ENCODE measurements at places on chromosomes 7 and 10.

DNA sequence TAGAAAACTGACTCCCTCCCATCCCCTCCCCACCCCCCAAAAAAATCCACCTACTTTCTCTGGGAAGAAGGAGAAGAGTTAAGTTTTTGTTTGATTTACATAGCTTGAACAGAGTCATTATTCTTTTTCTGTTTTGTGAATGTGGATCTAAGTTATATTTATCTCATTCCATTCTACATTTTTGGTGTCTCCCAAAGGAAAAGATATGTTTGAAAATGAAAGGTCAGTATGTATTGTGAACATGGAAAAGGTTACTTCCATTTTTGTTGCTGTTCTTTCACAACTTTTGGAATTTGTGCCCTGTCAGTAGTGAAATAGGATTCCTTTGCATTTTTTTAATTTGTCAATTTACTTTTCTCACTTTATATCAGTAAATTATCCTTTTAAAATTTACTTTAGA, 547.9 kb downstream of the SUGCT start:
- DNase-seq = no peak

DNA sequence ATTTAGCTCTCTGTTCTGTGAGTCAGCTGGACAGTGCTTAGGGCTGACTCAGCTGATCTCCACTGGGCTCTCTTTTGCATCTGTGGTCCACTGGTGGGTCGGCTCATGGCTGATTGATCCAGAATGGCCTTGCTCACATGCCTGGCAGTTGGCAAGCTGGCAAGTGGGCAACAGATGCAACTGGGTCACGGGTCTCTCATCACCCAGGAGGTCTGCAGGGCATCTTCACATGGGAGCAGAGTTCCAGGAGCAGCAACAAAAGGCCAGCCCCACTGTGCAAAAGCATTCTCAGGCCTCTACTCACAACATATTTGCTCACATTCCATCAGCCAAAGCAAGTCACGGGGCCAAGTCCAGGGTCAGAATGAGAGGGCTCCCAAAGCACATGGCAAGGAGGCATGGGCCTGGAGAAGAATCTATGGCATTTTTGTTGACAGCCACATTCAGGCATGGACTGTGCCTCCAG, 98.8 kb downstream of the OAT start:
- peak; percentile 43 for DNase-seq

GRCh38 chr7:95955748-95956147, 183.4 kb downstream of the DYNC1I1 start:
- DNase-seq = no peak

- DNase-seq = no peak
Observed at GRCh38 chr10:26331371-26331770, 106.8 kb upstream of the APBB1IP start.

DNA sequence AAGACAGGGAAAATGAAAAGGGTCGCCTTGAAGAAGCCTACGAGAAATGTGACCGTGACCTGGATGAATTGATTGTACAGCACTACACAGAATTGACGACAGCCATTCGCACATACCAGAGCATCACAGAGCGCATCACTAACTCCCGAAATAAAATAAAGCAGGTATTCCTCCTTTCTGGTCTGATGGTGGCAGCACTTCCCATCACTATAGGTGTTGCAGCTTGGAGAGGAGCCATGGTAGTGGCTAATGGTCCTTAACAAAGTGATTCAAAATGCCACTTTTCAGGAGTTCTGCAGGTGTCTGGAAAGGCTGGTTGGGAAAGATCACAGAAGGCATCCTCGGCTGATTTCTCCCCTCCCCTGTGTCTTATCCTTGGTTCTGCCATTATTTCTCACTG, 22.1 kb downstream of the EXOC4 start:
- DNase-seq = no peak

- no peak for DNase-seq
Observed at GRCh38 chr7:30965883-30966282, 2.1 kb downstream of the GHRHR start.

- no peak for DNase-seq
Observed at GRCh38 chr7:53311205-53311604, 275.8 kb downstream of the POM121L12 start.

DNA sequence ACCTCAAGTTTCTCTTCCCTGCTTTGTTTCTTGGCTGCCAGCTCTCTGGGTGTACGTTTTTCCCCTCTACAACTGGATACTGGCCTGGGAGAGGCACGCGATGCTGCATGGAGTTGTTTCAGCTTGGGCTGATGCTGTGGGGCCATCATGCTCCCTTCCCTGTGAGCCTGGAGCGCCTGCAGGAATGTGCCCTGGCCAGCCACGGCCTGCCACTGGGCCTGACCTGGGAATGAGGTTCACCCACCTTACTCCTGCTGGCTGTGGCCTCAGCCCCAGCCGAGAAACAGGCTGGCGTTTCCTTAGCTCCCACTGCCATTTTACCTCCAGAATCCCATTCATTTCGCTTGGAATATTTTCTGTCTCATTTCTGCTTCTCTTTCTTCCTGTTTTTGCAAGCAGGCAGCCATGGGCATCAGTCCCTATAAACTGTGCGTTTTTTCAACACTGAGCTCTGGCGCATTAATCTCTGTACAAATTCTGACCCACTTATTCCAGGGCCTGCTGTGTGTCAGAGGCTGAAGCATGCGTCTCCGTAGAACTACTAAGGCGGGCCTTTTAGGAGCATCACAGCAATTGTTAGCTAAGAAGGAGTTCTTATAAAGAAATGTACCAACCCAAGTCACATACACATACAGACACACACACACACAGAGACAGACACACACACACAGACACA, 57.9 kb downstream of the GATA3 start:
- DNase-seq = no peak

GRCh38 chr7:85114342-85114741, 72.5 kb downstream of the SEMA3D start:
- no peak for DNase-seq

DNA sequence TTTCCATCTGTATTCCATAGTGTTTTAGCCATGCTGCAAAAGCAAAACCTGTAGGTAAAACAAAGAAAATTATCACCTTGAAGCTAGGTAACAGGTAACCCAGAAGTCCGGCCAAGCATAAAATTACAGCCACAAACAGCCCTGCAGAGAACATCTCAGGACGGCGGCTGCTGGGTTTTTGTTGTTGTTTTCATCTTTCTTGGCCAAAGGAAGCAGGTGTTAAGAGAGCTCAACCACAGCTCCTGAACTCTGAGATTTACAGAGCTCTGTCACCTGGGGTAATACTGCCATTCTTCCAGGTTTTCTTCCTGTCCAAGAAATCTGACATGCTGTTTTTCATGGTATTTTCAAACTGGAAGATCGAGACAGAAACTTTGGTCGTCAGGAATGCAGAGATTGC, 847 bp upstream of the SCIN start:
- no peak for DNase-seq

- DNase-seq = no peak
Observed at GRCh38 chr10:131905267-131905571, 4.4 kb downstream of the PPP2R2D start.

DNA sequence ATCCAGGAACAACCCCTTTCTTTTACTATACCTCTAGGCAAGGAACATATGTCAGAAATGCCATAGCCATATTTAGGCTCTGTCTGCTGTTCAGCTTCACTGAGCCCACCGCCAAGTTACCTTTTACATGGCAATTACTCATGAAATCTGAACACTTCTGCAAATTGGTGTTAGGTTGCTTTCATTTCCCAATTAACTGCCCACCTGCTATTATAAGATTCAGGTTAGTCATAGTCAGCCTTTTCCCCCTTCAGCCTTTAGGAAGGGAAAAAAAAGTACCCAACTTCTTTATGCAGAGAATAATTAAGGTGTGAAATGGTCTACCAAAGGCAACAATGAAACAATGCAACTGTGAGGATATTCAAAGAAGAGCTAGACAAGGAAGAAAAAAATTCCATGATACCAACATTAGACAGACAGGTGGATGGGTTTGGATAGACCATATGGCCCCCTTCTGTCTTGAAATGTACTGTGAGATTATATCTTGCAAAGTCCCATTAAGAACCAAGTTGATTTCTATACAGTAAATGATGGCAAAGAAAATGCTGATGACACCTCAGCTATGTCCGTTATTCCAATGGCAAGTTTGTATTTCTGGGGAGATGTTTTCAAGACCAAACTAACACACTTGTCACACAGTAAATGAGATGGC, 442.1 kb upstream of the NRP1 start:
- no peak for DNase-seq

DNA sequence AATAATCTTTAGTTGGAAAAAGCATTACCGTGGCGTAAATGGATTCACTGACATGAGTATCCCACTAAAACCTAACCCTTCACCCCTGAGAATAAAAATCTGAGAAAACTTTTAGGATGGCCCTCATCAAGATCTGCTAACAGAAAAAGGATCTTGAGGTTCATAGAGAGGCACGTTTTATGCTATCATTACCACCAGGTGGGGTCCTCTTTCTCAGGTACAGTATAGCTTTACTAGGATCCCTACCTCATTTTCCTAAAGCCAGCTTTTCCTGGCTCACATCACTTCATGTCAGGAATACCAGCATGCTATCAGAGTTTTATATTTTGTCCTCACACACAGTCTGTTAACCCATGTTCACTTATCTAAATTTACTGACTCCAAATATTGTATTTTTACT, 173.7 kb downstream of the POM121L12 start:
- no peak for DNase-seq

DNA sequence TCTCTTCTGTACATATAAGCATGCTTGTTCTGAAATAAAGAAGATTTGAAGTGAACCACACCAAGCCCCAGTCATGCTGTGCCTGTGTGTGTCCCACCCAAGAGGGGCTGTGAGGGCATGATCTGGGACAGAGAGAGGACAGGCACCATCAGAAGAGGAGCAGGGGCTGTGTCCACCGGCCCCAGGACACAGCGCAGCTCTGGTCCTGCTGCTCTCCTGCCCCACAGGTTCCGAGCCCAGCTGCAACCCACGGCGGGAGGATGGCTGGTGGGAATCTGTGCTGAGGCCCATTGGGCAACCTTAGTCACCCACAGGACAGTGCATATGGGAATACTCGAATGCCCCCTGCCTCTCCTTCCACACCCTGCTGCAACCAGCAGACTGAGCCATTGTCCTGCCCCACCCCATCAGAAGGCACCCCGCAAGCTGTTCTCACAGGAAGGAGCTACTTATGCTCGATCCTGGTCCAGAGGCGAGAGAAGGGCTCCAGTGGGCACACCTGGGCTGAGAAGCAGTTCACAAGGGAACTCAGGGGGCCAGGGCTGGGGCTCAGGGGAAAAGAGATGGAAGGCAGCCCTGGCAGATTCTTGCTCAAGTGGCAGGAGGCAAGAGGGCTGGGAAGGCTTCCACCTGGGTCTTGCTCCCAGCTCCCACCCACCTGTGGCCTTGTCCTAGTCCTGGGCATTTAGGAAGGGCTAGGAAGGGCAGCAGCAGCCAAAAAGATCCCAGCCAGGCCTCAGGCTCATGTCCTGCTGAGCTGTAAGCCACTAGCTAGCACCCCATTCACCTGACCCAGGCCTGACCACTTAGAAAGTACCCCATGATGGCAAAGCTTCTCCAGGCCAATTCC, 31.9 kb downstream of the LDB3 start:
- no peak for DNase-seq

DNA sequence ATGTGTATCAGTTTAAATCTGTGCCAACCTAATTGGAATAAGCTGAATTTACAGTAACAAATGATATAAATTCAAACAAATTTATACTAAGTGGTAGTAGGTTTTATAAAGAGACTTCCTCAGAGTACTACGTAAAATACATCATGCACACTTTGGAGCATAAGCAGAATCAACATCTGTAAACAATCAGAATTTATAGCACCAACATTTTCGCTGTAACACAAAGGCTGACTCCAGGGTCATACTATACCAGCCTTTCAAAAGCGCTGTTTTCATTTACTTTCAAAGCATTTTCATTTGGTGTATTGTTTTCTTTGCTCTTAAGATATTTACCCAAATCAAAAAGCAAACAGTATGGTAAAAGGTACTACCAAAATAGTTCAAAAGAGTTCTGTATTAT, 29.3 kb upstream of the TMEM168 start:
- no peak for DNase-seq

GRCh38 chr7:141294143-141294829, 220.4 kb downstream of the TMEM178B start:
- DNase-seq = no peak

GRCh38 chr7:4103352-4104091, 578.6 kb upstream of the FOXK1 start:
- DNase-seq = no peak

DNA sequence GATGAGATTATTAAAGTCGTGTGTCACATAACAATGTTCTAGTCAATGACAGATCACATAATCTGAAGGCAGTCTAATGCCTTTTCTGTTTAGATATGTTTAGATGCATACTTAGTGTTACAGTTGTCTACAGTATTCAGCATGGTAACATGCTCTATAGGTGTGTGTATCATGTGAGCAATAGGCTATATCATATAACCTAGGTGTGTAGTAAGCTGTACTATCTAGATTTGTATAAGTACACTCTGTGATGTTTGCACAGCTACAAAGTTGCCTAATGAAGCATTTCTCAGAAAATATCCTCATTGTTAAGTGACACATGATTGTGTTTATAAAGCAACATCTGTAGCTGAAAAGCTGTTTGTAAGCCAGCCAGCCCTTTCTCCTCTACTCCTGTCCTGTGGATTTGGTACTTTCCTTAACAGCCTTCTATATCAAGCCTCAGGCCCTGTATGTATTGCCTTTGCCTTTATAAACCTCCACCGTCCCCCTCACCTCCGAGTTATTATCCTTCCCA, 6.3 kb downstream of the HECTD2 start:
- no peak for DNase-seq
